ENCODE measurements at places on chromosomes 3 and 15. TPM values are rescaled to one million over a fixed set of nuclear protein-coding genes. Genes with fewer than 3 reads are reported as not detected.

The NMB gene
- 6.0 TPM for total RNA-seq

GRCh38 chr15:61421470-61421869 is 192.4 kb upstream of the RORA start:
- DNase-seq = no peak

DNA sequence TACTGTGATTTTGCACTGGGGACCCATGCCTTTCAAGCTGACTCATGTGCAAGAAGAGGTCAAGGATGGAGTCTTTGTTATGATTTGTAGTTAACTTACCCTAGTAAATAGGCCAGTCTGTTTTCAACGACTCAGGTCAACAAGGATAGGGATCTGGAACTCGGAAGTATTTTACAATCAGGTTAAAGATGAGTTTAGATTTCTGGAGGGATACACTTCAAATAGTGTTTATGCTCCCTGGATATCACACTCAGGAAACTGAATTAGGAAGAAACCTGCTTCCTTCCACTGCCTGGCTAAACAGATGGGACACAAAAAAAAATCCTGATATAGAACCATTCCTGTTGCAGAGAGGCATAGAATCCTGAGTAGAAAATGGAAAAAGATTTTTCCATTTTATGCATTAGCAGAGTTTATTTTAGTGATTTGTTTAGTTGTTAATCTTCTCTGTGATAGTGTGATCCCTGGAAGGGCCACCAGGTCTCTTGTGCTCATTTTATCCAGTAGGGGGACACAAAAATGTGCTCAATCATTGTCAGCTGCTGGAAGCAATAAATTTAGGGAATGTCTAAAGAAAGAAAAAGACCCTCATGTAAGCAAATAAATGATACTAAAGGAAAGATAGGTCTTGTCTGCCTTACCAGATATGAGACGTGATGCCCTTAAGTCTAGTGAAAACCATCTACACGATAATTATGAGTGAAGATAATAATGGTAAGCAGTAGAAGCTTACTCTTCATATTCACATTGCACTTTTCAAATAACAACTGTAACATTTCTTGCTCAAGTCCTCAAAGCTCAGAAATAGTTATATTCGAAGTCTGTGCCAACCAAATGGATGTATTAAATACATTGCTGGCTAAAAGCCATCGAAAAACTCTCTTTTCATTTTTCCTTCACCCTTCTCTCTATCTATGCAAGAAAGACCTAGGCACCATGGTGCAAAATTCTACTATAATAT is 452.1 kb upstream of the KCNMB2 start:
- peak; percentile 63 for DNase-seq

GRCh38 chr3:169158379-169158778 is 505.1 kb downstream of the MECOM start:
- DNase-seq = no peak

- no peak for DNase-seq
Observed at GRCh38 chr3:86830566-86830965, 160.4 kb downstream of the VGLL3 start.

The ST8SIA2 gene
- total RNA-seq = 0.13 TPM

The SPINK8 gene
- total RNA-seq = not detected

The NTRK3 gene
- total RNA-seq = not detected

GRCh38 chr3:19147905-19148767 is at the start of gene KCNH8:
KCNH8 (plus strand) TSS chr3:19148510; CDS start chr3:19148720, 210 bp downstream.
- DNase-seq = no peak

The LRCH3 gene
- 74.2 TPM for total RNA-seq

The KIF7 gene
- 0.64 TPM for total RNA-seq

Measured in dermis microvascular lymphatic vessel endothelial cell (primary cell).